ENCODE measurements at places on chromosomes 11 and 22.
A peak's percentile ranks its signal among the peaks of the same experiment; 100 is the strongest.

GRCh38 chr11:121889186-121889585 lies 226.8 kb downstream of the BLID start:
- no peak for DNase-seq

DNA sequence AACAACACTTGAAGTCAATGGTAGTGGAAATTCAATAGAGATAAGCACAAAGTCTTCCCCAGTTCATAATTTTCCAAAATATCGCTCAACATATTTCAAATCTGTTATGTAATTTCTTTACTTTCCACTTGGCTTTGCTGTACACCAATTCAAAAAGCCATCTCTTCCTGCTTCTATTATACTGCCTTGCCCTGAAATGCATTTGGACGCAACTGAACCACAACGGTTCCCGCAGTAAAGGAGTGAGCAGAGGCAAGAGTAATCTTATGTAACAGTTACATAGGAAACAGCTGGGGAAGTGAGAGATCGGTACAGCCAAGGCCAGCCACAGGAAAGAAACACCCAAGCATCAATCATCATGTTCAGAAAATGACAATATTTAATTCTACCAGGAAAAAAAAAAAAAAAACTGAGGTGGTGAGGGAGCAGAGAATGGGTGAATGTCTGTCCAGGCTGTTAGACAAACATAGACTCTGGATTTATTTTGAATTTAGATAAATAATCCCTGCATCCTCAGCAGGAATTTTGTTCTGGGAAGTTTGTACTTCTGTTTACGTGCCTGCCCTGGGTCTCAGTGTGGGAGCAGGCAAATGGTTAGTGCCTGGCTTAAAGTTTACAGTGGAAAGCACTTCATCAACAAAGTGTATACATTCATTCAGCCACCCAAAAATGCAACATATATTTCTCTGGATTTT lies 392.2 kb downstream of the ETS1 start:
- DNase-seq: no peak

DNA sequence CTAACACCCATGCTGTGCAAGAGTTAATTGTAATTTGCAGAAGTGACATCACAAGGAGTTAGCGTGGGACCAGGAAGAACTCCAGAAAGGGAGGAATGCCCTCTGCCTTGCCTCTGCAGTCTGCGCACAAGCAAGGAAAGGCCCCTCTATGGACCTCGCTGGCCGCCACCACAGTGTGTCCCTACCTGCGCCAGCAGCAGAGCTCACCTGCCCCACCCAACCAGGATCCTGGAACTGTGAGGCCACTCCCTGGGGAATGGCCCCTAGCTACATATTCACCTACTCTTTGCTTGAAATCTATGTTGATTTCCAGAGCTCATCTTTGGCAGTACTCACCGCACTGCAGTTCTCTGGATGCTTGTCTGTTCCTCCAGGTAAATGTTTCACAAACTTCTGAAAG lies 72.0 kb upstream of the MTNR1B start:
- no peak for DNase-seq

- DNase-seq: no peak
Measured at GRCh38 chr22:39534092-39534506, 1.6 kb upstream of the RPS19BP1 start.

GRCh38 chr22:20429254-20430100 lies 8.1 kb downstream of the SCARF2 start:
- peak; percentile 89 for DNase-seq

GRCh38 chr11:69353696-69354544 lies 60.0 kb downstream of the MYEOV start:
- no peak for DNase-seq

DNA sequence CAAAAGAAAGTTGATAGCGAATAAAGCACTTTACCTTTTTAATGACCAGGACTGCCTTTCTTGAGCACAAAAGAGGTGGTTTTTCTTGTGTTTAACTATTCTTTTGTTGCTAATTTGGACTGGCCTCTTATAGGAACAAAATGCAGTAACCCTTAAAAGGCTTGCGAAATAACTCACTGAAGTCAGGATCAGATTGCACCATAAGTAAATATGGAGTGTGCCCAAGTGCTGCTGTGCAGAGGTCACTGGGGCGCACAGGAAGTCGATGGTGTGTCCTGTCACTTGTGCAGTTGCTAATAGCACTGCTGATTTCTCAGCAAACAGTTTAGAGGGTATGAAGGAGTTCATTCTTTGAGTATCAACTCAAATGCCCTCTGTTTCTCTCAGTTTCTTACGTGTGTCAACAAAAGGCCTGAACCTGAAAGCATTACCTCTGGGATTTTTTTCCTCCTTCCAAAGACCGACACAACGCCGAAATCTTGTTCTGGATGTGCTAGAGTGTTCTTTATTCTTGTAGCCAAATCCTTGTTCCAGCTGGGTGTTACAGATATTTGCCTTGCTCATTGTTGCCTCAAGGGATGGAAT lies 71.3 kb downstream of the ATXN10 start:
- DNase-seq: no peak

GRCh38 chr11:33624083-33624482 lies 76.5 kb downstream of the C11orf91 start:
- no peak for DNase-seq

DNA sequence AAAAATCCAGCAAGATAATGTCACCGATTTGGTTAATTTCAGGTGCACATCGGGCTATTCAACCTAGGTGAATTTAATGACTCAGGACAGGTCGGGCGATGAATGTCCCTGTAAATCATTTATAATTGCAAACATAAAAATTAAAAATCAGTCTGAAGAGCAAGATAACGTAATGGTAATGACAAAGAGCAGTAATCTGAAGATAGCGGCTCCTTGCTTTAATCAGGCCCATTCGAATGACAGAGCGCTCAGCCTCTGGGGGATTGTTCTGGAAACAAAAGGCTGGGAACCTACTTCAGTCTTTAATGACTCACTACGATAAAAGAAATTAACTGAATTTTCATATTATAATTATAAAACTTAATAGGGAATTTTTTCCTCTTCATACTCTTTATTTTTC lies 61.3 kb downstream of the RCN1 start:
- DNase-seq: no peak

- no peak for DNase-seq
Measured at GRCh38 chr11:33665350-33666106, 35.1 kb downstream of the C11orf91 start.

DNA sequence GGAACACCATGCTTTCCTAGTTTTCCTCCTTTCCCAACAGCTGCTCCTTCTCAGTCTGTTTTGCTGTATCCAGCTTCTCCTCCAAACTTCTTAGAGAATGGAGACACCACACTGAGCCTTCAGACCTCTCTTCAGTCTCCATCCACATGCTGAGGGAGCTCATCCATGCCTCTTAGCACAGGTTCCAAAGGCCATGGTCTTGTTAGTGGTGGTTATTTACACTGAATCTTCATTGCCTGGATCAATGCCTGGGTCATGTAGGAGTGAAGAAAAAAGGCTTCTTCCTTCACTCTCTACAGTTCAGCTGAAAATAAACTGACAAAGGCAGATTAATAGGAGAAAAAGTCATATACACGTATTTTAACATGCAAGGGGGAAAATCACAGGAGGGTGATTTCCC lies 3.1 kb upstream of the SAA4 start:
- DNase-seq: no peak

GRCh38 chr11:45964911-45965389 lies 42.5 kb downstream of the LARGE2 start:
- peak; percentile 61 for DNase-seq

GRCh38 chr11:122453586-122453985 lies 201.9 kb upstream of the UBASH3B start:
- no peak for DNase-seq

DNA sequence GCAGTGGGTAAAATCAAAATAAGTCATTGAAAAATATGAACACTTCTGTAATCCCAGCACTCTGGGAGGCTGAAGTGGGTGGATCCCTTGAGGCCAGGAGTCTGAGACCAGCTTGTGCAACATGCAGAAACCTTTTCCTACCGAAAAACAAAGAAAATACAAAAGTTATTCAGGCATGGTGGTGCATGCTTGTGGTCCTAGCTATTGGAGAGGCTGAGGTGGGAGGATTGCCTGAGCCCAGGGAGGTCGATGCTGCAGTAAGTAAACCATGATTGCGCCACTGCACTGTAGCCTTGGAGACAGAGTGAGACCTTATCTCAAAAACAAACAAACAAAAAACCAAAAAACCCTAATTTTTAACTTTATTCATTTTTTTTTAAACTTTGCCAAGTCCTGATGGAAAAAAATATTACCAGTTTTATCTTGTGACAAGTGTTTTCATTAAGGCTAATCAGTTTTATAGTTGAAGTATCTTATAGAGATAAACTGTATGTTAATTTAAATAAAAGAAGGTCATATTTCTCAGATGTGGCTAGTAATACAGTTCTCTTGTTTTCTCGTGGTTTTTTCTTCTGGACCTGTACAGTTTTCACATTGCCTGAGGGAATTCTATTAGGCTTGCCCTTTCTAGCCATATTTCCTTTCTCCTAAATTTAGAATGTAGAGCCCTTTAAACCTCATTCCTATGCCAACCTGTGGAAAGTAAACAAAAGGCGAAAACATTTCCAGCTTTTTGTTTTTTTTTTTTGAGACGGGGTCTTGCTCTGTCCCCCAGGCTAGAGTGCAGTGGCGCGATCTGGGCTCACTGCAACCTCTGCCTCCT lies 9.4 kb downstream of the HIPK3 start:
- no peak for DNase-seq

- no peak for DNase-seq
Measured at GRCh38 chr22:20503816-20504215, 3.6 kb upstream of the MED15 start.

DNA sequence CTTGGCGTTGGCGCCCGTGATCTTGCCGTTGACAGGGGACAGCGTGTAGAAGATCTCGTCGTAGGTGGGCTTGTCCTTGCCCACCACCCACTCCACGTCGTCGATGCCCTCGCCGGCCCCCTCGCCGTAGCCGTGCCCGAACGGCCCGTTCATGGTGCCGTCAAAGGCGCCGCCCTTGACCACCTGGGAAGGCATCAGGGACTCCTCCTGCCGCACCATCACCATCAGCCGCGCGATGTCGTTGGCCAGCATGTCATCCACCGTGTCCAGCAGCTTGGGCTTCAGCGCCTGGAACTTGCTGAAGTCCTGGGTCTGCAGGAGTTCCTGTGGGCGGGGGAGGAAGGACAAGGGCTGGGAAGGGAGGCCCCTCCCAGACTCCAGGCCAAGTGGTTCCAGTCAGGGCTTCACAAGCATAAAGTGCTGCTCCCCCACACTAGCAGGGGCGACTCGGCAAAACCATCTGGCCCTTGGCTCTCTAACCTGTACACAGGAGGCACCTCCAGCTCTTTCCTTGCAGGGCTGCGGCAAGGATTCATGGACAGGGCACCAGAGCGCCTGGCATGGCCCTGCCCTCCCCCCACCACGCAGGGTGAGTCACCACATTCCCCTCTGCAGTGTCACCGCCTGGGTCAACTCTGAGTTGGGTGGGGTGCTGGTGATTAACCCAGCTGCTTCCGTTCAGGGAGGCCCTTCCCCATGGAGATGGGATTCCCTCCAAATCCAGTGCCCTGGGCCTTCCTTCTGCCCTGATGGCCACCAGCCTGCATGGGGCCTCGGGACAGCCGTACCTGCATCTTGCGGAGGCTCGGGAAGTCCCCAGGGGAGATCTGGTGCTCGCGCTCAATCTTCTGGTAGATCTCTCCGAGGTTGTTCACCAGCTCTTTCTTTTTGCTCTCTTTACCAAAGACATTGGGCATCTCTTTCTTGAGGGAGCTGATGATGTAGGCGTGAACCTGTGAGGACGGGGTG lies 10.4 kb upstream of the CDC42BPG start:
- no peak for DNase-seq
